IMR-90 (cell line): ENCODE measurements at places on chromosomes 6 and 20.

DNA sequence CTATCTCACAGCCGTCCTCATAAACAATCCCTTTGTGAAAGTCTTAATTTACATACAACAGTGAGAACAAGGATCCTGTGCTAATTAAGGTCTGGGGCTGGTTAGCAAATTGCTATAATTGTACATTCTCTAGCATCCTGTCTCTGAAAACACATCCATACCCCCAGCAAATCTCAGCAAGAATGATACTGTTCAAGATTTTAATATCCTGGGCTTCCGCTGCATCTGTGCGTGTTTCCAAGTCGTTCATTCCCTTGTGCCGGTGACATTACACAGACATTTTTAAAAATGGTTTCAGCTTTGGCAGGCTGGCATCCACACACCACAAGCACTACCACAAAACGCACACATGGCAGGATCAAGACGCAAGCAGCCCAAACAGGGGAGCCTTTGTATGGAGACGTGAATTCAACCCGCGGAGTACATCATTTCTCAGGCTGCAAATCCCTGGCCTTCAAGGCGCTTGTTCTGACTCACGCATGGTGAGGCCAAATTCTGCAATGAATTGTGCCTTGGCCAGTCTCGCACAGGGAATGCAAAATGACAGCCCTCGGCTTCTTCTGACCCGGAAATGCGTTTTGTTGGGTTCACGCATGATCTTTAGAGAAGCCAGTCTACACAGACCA is 20.3 kb downstream of the ZMYND8 start:
- peak; percentile 87 for DNase-seq

GRCh38 chr6:142728364-142728763 is 216.6 kb downstream of the HIVEP2 start:
- DNase-seq = no peak

GRCh38 chr20:881051-881782 is 34.9 kb downstream of the ANGPT4 start:
- DNase-seq = peak; percentile 31

DNA sequence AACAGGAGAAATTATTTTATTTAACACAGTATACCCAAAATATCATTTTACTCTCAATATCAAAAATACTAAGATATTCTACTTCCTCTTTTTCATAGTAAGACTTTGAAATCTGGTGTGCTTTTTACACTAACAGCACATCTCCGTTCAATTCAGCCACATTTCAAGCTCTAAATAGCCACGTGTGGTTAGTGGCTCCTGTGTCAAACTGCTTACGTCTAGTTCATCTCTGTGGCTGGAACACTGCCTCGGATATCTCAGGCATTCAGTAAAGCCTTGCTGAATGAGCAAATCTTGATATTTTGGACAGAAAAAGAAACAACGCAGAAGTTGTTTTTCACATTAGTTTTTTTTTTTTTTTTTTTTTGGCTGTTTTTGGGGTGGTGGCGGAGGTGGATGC is 136.1 kb downstream of the EYA4 start:
- DNase-seq = no peak

GRCh38 chr20:34049897-34050695 is 56.4 kb downstream of the RALY start:
- no peak for DNase-seq

DNA sequence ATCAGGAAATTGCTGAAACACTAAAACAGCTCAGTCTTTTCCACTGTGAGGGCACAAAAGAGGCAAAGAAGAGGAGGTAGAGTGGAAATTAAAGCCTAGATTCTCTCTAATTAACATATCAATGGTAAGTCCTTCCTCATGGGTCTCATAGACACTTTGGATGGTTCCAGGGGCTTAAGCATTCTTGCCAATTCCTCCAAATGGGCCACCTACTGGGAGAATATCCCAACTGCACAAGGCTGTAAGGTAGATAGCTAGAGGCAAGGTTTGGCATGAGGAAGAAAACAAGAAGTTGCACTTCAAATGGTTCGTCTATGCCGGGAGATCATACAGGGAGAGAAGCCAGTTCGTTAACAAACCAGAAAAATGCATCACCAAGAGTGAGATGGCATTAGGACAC is 107.6 kb upstream of the KHDRBS2 start:
- DNase-seq = no peak

DNA sequence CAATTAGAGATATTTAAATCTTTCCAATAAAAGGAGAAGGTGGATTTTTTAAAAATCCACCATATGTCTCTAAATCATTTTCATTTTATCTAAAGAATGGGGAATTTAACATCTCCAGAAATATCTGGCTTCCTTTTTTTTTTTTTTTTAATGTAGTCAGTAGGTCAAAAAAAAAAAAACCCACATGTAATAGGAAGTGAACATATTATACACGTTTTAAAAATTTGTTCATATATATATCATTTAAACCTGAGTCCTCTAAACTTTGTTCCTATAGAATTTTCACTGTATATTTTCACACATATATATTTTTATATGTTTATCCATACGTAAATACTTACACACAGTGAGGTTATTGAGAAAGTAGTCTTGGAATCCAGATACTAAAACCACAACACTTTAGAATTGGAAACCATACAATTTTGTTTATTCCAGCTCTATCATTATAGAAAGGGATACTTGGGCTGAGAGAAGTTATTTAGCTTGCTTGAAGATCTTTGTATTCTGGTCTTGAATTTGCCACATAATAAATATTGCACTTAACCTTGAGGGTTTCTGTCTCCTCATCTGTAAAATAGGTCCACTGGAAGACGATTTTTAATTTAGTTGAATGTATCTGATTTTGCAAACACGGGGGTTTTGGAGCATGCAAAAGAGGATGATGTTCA is 62.1 kb upstream of the ZNF217 start:
- DNase-seq = peak; percentile 65
